ENCODE measurements at places on chromosomes 7 and 10.

GRCh38 chr10:37010741-37011140, 114.7 kb upstream of the ANKRD30A start:
- DNase-seq = no peak

DNA sequence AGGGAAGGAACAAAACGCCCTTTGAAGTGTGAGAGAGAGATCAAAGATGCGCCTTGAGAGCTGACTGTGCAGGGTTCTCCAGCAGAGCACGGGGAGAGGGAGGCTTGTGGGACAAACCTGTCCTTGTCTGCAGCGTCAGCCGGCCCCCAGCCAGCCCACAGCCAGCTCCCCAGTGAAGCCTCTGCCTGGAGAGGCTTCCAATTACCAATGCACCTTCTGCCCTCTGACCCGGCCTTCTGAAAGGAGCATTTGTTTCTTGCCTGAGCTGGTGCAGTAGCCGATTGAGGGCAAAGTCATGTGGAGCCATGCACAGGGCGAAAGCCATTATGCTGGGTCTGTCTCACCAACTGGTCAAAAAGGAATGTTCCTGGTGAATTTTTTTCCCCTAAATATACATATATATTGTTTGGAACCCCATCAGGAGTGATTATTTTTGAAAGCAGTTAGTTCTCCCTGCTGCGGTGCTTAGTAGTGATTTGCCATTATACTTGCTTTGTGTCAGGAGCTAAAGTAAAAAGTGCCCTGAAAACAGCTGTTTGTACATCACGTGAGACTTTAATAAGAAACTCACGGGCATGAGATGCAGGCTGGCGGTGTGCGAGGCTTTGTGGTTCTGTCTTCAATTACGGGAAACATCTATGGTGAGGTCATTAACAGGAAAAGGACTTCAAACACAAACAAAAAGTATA, 268.6 kb downstream of the KLF6 start:
- peak; percentile 79 for DNase-seq

- peak; percentile 27 for DNase-seq
Observed at GRCh38 chr7:68627247-68627864, 970.9 kb upstream of the AUTS2 start.

DNA sequence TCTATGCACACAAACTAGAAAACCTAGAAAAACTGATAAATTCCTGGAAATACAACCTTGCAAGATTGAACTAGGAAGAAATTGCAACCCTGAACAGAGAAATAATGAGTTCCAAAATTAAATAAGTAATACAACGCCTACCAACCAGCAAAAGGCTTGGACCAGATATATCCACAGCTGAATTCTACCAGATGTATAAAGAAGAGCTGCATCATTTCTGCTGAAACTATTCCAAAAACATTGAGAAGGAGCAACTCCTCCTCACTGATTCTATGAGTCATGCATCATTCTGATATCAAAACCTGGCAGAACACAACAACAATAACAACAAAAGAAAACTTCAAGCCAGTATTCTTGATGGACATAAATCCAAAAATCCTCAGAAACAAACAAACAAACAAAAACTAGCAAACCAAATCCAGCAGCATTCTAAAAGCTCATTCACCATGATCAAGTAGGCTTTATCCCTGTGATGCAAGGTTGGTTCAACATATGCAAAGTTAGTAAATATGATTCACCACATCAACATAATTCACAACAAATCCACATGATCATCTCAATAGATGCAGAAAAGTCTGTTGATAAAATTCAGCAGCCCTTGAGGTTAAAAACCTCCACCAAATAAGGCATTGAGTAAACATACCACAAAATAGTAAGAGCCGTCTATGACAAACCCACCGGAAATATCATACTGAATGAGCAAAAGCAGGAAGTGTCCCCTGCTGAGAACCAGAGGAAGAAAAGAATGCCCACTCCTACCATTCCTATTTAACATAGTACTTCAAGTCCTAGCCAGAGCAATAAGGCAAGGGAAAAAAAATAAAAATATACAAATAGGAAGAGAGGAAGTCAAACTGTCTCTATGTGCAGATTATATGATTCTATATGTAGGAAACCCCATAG, 98.2 kb downstream of the PCDH15 start:
- peak; percentile 14 for DNase-seq

DNA sequence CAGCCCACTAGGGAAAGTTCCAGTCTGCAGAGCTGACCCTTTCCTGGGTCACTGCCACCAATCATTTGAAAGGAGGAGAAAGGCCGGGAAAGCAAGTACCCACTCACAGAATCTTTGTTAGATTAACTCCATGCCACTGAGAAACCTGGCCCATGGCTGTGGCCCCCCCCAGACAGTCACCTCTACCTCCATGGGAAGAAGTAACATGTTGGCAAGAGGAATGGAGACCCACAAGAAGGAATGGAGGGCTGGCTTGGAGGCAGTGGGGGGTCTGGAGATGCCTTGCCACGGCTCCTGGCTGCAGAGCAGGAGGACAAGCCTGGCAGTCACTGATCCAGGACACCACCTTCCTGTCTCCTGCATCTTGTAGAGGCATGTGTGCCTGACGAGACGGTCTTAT, 32.9 kb downstream of the CUZD1 start:
- no peak for DNase-seq

GRCh38 chr10:72277996-72278667, 4.4 kb downstream of the DDIT4 start:
- no peak for DNase-seq

GRCh38 chr7:65722361-65722792, 150.5 kb upstream of the VKORC1L1 start:
- peak; percentile 56 for DNase-seq

GRCh38 chr7:30553141-30553540, 41.5 kb upstream of the GARS1 start:
- DNase-seq = peak; percentile 32

GRCh38 chr7:68787566-68787965, 810.7 kb upstream of the AUTS2 start:
- DNase-seq = peak; percentile 26

DNA sequence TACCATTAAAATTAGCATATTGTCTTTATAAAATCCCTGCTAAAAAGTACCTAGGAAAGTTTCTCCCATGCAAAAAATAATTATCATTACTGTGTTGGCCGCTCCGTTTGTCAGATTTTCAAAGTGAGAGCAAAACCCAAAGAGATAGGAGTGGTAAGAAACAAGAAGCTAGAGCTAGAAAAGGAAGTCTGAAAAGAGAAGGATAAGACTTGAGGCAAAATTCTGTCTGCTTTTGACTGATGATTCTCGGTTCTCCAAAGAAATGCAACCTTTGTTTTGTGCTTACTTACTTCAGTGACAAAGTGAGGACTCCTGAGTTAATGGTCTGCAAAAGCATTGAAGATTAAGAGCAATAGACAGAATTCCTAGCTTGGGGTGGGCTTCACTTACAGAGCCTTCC, 33.3 kb upstream of the CAPZA2 start:
- no peak for DNase-seq

DNA sequence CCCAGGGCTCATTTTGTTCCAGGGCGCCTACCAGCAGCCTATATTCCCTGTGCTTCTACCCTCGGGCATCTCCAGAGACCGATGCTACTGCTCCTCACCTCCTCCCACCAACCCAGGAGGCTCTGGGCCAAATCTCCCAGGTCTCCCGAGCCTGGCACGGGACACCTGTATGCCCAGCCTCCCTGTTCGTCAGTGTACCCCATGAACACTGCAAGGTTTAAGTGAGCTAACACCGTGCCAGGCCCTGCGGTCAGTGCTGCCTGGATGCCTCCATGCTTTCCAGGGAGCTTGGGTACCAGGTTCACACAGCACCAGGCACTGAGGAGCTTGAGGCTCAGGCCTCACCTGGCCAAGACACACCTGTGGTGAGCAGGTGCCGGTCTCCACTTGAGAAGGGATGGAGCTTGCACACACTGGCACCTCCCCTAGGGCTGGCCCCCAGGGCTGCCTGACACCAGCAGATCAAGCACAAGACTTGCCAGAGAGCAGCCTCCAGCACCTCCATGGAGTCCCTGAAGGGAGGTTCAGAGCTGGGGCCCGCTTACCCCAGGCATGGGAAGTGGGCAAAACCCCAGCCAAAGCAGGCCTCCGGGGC, 80.3 kb downstream of the FAM53B start:
- DNase-seq = no peak

DNA sequence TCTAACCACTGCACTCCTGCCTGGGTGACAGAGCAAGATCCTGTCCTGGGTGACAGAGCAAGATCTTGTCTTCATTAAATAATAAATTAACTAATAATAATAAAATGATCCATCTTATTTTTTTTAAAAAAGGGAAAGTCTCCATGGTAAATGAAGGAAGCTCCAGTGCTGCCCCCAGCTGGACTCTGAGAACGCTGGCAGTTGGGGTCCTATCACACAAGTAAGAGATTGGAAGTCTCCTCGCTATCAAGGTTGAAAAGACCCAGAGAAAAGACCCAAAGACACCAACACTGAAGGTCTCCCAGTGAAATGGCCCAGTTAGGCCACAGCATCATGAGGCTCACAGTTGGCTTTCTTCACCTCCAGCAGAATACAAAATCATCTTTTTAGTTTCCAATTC, 13.8 kb upstream of the C10orf67 start:
- no peak for DNase-seq

- no peak for DNase-seq
Observed at GRCh38 chr10:112904000-112904399, 46.0 kb upstream of the TCF7L2 start.

GRCh38 chr7:74061840-74062539, 21.6 kb upstream of the LIMK1 start:
- DNase-seq = peak; percentile 95

- DNase-seq = no peak
Observed at GRCh38 chr10:16184906-16185305, 251.9 kb upstream of the PTER start.

- peak; percentile 74 for DNase-seq
Observed at GRCh38 chr10:47421057-47421952, 37.2 kb upstream of the ZNF488 start.

DNA sequence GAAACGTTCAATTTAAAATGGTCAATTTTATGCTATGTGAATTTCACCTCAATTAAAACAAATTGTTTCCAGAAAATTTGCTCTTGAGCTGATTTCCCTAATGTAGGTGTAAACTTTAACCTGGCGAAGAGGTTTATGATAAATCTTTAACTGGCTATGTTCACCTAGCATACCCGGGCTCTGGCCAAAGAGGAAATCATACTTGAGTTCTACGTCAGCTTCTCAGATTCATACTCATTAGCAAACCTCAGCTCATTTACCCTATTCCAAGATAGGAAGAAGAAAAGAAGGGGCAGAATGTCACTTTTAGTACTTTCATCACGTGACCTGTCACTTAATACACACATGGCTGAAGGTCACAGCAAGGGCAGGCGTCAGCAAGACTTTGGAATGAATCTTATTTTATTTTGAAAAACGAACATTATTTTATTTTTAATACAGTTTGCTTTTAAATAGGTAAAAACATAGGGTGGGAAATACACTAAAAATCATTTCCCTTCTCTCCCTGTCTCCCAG, 97.0 kb downstream of the ABLIM1 start:
- no peak for DNase-seq

DNA sequence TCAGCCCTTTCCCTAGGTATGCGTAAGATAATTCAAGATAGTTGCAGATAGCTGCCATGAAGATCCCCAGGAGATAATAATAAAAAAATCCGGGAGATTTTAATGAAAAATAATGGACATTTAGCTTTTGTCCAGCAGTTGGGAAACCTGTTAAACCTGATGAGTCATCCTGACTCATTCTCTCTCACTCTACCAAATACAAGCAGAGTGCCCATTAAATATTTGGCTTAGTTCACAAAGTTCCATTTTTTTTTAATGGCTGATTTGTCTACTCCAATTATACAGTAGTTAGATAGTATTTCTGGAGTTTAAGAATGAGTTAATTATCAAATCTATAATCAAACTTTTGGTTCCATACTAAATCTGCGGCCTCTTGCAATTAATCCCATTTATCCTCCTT, 2.1 kb upstream of the SHTN1 start:
- DNase-seq = peak; percentile 56

DNA sequence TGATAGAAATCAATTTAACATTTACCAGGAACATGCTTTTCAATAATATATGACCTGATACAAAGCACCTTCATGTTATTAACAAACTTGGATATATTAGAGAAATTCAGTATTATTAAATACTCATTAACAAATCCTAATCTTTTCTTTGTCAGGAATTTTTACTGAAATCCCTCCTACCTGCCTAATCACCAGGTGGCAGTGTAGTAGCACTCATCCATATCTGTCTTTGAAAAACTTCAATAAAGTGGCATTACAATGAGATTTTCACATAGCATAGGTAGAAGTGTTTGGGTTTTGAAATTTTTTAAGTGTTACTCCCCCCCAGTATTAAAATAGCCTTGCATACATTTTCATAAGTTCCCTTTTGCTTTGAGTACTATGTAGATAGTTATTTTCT, 1246.6 kb upstream of the LRRN3 start:
- peak; percentile 43 for DNase-seq

GRCh38 chr10:18282094-18282493, 141.9 kb downstream of the CACNB2 start:
- DNase-seq = no peak

DNA sequence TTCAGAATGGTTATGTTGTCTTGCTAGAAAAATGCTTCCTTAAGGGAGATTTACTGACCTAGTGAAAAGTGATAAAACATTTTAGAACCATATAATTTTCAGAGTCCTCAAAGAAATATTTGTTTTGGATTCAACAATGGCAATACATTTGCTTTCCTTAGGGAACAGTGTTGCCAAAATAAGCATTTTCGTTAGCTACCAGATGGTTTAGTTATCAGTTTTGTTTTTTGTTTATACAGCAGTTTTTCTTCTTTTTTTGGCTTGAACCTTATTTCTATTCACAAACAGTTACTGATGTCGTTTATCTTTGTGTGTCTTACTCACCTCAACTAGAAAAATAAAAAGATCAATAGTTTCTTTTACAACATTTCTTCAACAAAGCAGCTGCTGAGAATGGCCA, 48.6 kb downstream of the EXOC4 start:
- no peak for DNase-seq

DNA sequence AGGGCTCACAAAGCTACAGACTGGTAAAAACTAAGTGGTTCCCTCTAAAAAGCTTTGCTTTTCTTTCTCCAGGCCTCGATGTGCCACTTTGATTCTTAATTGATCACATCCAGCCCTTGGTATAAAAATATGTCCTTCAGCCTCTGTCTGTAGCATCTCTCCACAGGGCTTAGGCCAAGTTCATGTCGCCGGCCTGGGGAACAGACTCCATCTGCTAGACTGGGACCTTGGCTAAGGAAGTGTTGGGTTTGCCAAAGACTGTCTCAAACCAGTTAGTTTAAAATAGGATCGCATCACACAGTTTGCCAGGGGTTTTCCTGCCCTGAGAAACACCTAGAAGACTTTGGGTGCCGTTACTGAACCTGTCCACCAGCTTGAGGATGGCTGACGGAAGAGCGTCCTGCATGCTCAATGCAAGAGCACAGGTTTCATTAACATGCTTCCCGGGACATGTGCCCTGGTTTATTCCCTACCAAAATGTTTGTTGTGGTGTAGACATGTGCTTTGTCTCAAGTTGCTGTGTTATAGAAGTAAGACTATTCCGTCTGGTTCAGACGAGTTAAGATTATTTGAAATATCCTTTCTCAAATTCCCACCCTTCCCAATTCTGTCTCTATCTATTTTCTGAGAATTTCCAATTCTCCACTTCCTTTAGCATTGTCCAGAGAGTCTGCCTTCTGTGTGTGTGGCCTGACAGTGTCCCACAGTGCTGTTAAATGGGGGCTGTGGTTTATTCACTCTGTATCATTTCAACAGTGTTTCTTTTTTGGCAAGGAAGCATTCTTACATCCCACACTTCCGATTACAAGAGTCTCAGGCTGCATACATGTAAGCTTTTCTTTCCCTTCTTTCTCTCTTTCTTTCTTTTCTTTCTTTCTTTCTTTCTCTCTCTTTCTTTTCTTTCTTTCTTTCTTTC, 334.7 kb downstream of the INHBA start:
- no peak for DNase-seq

GRCh38 chr10:3807928-3808496, 23.0 kb upstream of the KLF6 start:
- no peak for DNase-seq

Measured in astrocyte of the hippocampus (primary cell).